ENCODE measurements at places on chromosomes 2 and 18.

DNA sequence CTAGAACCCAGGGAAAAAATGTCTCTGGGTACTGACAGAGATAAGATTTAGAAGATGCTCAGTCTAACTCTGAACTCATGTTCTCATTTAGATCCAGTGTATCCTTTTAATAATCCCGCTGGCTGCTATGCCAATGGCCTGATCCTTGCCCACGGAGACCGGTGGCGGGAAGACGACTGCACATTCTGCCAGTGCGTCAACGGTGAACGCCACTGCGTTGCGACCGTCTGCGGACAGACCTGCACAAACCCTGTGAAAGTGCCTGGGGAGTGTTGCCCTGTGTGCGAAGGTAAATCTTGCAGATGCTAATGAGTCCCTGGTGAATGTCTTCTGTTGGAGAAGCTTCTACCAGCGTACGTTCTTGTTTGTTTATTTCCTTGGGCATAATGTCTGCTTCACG lies 118.6 kb downstream of the FEZ2 start:
- DNase-seq, result no peak

DNA sequence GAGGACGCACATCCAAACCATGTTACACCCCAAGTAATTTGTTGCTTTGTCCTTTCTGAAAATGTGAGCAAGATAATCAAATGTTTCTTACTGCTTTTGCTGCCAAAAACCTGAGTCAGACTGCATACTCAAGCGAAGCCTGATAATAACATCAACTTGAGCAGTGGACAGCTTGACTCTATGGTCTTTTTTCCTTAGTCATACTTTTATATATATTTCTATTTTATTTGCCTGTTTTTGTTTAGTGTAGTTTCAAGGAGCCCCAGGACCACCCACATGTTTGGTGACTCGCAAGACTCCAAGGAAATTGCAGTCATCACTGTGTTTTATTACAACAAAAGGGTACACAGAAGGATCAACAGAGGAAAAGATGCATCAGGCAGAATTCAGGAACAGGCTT lies 688.4 kb upstream of the PIK3C3 start:
- DNase-seq, result no peak

DNA sequence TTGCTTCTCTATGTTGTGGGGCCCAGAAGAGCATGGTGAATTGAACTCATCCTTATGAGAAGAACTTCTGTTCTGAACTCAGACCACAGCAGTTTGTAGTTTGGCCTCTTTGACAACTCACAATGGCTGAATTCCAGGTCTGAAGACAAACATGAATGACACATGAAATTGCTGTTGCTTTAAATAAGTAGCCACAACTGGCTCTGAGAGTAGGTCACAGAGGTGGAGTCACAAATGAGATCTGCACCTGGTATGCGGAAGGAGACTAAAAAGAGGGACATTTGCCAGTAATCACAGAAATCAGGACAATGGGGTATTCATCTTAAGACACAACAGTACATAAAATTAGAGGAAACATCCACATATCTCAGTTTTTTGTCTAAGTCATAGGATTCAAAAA lies 290.3 kb upstream of the MMADHC start:
- no peak for DNase-seq

GRCh38 chr2:216316743-216317142 lies 55.5 kb downstream of the MARCHF4 start:
- DNase-seq, result no peak

DNA sequence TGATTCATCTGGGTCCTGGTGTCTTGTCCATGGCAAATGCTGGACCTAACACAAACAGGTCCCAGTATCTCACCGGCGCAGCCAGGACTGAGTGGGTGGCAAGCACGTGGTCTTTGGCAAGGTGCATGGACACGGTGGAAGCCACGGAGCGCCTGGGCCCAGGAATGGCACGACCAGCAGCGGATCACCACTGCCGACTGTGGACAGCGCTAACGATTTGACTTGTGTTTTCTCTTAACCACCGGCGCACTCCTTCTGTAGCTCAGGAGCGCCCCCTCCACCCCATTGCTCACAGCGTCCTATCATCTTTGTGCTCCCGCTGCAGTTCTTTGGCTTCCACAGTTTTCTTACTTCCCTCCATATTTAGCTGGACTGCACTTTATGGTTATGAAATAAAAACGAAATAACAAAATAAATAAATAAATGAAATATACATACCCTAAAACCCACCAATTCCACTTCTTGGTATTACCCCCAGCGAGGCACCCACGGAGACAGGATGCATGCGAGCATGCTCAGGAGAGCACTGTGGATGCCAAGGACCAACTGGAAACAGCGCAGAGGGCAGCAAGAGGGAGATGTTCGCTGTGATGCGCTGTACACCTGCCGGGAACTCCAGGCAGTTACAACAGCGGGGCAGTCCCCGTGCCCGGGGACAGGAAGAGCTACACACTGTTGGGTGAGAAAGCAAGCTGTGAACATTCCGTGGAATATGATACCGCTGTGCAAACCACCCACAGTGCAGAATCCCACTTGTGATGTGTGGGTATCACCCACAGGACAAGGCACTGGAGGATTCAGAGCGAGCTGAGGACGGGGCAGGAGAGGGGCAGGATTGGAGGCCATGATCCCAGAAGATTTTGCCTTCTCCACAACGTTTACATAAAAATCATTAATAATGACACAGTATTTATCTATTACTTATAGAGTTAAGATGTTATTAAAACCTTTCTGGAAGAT lies 7.0 kb upstream of the CIDEA start:
- no peak for DNase-seq

DNA sequence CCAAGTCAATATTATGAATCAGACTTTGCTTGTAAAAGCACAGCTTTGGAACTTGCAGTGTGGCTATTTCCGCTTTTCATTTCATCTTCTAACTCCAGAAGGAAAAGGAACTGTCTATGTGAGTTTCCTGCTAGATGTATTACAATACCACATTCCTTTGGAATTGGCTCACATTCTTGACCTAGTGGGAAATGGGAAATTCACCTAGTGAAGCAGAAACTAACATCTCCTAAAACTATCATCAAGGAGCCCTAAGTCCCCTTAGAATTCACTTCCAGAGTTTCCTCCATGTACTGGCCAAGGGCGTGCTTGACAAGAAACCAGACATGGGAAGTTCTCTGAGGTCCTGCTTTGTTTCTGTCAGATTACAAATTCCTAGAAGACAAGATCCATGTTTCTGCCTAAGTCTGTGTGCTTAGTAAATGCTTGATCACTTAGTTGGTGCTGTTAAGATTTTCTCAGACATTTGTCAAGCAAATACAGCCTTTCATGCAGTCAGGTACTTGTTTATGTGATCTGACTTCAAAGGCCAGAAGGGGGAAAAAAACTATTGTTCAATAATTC lies 275.7 kb upstream of the FN1 start:
- no peak for DNase-seq

- no peak for DNase-seq
Measured at GRCh38 chr18:9885170-9886004, at the start of gene TXNDC2. TXNDC2 (plus strand) TSS chr18:9885973; CDS start chr18:9886681, 708 bp downstream.

GRCh38 chr2:215137741-215138340 lies 585 bp downstream of the ABCA12 start:
- DNase-seq, result no peak

DNA sequence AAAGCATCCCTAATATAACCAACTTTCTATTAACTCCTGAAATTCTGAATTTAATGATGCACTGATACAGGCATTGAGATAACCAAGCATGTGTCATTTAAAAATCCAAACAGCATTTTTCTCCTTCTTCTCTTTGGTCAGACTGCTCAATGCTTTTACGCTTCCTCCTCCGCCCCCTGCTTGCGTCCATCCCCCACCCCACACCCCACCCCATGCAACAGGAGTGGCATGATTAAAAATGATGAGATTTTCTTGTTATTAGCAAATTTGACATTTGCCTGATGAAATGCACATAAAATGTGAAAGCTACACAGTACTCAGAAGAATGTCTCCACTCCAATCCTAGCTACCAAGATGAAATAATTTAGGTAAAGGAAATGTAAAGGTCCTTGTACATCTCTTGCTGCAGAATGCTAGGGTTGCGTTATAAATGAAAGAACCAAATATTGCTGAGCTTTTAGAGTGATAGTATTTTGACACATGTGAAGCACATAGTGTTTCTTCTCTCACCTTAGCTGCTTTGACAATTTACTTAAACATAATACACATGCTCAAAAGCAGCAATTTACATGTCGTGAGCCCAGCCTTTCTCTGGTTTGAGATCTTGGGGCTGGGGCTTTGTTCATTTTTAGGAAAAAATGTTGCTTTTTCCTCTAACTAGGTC lies 263.8 kb downstream of the MEIS1 start:
- no peak for DNase-seq

DNA sequence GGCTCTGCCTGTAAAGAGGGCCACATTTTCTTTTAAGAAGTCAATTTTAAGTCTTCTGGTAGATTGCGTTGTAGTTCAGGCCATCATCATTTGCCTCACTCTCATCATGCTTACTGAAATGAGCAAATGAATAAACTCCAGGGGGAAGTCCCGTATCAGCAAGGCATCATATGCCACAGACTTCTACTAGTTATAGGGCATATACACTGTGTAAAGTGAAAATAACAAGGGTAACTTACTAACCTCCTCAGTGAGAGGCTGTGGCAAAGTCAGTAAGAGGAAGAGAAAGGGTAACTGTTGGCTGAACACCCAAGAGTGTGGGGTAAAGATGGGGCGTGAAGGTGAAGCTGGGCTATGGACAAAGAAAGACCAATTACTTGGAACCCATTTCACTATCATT lies 456.2 kb downstream of the SPAG16 start:
- DNase-seq, result no peak

DNA sequence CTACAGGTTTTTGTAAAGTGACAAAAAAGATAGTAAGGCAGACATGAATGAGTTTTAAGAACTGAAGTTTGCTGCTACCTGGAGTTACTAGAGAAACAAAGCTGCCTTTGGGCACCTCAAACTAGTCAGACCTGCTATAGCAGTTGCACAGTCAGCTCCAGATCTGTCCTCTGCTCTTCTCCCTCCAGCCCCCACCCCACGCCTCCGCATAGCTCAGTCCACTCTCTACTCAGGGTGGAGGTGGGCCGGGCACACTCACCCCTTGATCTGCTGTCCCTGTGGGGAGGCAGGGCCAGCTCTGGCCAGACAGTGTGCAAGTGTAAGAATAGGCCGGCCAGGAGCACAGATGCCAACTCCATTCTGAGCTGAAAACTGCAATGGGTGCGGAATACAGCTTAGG lies 4.1 kb downstream of the SERTAD2 start:
- DNase-seq, result no peak

- no peak for DNase-seq
Measured at GRCh38 chr2:42809819-42810120, 17.4 kb upstream of the HAAO start.

DNA sequence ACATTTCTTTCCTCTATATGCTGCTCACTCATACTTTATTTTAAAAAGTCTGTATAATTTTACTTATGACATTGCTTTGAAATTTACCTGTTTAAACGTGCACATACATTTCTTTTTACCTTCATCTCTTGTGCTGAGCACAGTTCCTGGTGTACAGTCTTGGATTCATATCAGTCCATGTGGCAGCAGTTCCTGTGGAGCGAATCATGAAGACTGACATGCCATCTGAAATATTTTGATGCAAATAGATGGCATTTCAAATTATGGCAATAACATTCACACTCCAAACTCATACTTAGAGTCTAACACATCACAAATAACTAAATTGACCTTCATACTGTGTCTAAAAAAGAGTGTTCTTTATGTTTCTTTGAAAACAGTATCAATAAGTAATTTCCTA lies 90.3 kb upstream of the CDH2 start:
- no peak for DNase-seq

DNA sequence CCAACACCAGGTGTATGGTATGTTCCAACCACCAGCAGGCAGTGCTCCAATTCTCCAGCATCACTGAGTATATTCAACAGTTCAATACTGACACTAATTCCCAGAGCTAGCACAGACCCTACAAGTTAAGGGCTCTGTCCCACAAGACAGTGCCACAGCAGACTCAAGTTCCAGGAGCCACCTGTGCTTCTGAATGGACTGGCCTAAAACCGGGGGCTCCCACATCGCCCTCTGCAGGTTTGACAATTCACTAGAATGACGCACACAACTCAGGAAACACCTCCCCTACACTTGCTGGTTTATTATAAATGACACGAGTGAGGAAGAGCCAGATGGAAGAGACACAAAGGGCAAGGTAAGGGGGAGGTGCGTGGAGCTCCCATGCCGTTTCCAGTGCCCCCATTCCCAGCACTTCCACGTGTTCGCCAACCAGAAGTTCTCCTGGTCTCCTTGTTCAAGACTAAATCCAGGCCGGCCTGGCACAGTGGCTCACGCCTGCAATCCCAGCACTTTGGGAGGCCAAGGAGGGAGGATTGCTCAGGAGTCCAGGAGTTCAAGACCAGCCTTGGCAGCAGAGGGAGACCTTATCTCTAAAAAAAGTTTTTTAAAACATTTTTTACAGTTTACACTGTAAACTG lies 12.2 kb upstream of the ATP6V1B1 start:
- DNase-seq, result no peak

DNA sequence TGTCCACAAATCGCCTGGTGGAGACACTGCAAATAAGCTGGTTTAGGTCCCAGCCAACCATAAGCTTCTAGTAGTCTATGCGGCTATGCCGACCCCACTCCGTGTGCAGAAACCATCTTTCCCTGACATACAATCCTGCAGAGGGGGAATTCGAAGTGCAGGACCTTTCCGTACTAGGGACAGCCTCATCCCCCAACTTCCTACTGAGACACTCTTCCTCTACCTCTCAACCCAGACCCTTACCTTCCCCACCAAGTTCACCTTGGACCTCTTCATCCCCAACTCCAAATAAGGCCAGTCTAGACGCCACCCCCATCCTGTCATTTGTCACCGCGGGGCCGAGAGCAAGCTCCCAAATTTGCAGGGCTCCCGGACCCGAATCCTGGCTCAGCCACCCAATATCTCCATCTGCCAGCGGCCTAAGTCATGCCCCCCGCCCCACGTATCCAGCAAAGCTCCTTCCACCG lies 496 bp downstream of the SUCLG1 start:
- DNase-seq, result peak; percentile 4
